NCI-H187 (cell line): ENCODE measurements at places on chromosomes 2 and 18.

DNA sequence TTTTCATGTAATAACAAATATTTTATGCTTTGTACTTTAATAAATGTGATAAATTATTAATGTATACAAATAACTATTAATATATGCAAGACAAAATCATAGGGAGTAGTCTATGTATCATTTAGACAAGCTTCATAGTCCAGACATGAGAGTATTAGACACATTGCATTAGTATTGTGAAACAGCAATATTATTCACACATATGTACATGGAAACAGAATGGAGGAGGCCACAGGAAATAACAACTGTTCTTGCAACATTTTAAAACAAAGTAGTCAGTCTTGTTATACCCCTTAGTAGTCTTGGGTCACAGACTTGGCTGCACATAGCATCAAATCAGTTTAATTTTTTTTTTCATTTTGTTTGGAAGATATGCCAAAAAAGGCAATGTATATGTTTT, 15.8 kb downstream of the DSC1 start:
- no peak for DNase-seq

GRCh38 chr2:113231064-113231463, 47.7 kb downstream of the PAX8 start:
- no peak for DNase-seq

GRCh38 chr18:48754993-48755473, 195.7 kb downstream of the SMAD7 start:
- DNase-seq, result no peak

DNA sequence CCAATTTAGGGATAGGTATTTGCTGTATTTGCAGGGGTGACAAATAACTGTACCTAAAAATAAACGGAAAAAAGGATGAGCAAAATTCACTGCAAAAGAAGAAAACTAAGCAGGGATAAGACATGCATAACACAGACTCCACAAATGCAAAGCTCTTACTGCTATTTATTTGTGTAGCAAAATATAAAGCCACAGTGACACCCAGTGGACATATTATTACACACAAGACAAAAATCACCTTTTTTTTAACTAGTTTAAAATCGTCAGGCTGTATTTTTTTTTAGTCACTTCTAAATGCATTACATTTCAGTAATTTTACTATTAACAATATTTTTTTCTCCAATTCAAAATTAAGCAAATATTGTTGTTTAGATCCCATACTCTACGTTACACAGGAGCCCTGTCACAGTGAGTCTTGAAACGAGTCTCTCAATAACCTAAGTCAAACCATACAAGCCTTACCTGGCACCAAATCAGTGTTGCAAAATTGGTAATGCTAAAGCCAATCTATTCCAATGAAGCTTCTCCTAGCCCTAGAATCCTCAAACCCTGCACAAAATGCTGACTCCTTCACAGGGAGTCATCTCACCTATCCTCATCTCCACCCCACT, 23.7 kb downstream of the METTL4 start:
- DNase-seq, result no peak

DNA sequence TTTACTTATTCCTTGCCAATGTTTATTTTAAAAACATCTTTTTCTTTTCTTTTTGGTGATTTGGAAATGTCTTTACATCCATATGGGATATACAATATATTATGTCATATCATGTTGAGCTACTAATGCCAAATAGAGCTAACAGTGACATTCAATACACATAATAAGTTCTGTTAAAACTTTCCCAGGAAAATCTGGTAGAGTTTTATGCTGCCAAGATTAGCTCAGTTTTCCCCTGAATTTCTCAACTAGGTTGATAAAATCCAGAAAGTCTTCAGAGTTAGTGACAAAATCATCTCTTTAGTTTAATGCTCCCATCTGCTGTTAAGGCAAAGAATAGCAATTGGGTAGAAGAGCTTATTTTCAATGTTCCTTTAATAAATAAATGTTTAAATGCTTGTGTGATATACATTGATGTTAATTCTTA, 9.9 kb downstream of the COL3A1 start:
- DNase-seq, result no peak

GRCh38 chr2:198775737-198776136, 682.0 kb downstream of the SATB2 start:
- DNase-seq, result no peak

DNA sequence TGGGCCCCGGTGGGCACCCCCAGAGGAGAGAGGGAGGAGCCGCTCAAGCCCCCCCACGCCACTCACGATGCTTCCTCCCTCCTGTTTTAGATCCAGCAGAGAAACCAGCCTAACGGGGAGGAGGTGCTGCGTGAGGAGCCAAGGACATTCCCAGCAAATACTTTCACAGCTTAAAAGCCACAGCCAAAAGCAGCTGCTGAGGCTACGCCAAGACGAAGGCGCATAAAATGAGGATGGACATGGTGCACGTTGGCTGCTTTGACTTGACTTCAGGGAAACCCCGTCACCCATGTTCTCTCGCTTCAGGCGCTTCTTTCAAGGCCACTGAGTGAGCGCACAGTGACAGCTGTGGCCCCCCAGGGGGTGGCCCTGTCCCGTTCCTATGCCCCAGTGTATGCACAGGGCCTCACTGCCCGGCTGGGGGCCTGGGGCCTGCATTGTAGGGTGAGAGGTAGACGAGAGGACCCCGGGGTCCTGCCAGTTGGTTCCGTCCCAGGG, 72.1 kb upstream of the PXDN start:
- no peak for DNase-seq

DNA sequence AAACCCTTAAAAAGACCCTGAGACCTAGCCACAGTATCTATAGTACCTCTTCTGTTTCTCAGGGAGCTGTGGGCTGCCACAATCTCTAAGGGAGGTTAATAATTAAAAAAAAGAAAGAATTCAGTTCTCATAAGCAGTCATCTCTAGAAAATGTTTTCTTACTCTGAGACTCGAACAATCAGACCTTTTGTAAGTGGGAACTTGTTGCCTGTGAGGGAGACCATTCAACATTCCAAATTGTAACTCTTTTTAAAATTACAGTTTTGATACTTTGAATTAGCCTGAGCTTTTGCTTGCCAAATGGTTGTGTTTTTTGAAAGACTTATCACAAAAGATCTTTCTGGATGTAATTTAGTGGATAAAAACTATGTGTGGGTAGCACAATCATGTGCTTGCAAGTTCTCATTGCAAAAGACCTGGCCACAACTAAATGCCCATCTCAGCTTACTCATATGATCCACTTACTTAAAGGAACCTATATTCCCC, 33.3 kb downstream of the IL1R2 start:
- no peak for DNase-seq

- no peak for DNase-seq
These were observed 126.1 kb downstream of the OSR1 start for GRCh38 chr2:19232312-19232711.

GRCh38 chr2:39290433-39290832, 46.7 kb upstream of the CDKL4 start:
- no peak for DNase-seq

GRCh38 chr2:217657252-217657651, 345.5 kb downstream of the TNS1 start:
- no peak for DNase-seq

DNA sequence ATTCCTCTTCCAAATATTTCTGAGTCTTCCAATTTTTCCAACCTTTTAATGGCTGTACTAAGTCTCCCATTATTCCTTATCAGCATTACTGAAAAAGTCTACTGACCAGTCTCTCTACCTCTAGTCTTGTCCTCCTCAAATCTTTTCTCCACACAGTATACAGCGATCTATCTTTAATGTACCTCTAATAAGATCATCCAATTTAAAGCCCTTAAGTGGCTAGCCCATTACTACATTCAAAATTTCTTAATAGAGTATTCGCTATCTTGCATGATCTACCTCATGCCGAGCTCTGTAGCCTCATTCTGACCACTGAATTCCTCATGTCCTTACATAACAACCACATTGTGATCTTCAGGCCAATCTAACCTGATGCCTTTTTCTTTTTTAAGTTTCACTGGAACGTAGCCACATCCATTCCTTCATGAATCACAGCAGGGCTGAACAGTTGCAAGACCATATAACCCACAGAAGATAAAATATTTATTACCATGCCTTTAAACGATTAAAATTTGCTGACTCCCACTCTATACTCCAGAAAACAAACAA, 57.9 kb downstream of the SLC66A3 start:
- no peak for DNase-seq

- DNase-seq, result peak; percentile 36
These were observed at the start of gene TMEFF2 for GRCh38 chr2:192194866-192195547. TSS of gene TMEFF2 (minus strand) at chr2:192194933. CDS start at chr2:192194524, 409 bp downstream.
